ENCODE measurements at places on chromosomes 16 and 17.

DNA sequence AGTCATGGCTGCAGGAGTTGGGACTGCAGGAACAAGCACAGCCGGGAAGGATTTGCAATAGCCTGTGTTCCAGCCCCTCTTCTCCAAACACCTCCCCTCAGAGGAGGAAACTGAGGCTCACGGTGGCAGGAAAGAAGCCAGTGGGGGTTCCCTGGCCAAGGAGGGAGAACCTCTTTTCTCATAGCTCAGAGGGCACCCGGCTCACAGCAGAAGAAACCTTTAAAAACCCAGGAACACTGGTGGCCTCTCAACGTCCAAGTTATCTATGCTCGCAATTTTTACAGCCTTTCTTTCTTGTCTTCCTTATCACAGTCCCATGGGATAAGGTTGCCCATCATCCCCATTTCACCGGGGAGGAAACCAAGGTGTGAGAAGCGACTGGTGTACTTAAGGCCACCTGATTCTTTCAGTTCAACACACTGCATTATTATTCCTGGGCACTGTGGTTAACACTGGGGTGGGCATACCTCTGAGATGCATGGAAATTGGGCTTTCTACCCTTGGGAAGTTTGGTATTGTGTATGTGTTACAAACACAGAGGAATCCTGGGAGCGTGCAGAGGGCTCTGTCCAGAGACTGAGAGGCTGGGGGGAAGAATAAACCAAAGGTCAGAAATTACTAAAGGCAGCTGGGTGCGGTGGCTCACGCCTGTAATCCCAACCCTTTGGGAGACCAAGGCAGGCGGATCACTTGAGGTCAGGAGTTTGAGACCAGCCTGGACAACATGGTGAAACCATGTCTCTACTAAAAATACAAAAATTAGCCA lies 791 bp upstream of the ZNF629 start:
- DNase-seq = peak; percentile 51

GRCh38 chr16:86066811-86067210 lies 167.8 kb downstream of the IRF8 start:
- no peak for DNase-seq

DNA sequence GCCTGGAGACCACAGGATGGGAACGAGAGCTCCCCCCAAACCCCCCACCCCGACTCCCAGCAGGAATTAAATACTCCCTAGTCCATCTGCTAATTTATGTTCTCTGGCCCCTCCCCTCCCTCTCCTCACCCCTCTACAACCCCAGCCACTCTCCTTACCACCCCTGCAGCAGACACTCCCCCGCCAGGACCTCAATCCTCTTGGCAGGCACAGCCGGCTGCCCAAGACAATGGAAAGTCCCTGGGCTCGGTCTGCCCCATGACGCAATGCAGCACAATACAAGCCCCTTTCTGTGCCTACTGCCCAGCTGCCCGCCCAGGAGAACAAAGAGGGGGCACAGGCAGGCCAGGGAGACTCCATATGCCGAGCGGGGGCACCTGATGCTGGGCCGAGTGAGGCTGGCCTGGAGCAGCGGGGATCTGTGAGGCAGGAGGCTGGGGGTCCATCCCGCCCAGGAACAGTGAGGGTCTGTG lies 30.3 kb upstream of the CDC42EP4 start:
- peak; percentile 94 for DNase-seq

DNA sequence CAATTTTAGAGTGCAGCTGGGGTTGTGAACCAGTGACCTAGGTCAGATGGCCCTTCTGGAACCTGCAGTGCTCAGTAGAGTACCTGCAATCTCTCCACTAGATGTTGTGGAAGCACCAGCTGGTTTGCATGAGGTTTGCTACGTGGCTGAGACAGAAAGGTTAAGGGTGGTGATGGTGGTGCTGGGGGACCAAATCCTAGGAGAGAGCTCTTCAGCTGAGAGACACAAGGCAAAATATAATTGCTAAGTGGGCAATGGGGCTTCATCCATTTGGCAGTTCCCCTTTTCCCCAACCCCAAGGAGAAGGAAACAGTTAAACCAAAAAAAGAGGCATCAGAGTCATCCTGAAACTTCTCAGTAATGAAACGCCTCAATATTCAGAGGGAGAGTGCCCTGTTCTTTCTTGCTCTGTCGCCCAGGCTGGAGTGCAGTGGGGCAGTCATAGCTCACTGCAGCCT lies 13.9 kb downstream of the ITPRIPL2 start:
- DNase-seq = peak; percentile 17

GRCh38 chr16:46748775-46749705 lies 896 bp upstream of the MYLK3 start:
- DNase-seq = no peak
